Stimulated activated CD4-positive, alpha-beta T cell treated with anti-CD3 and anti-CD28 coated beads, Interleukin-2, amount 100 ng/mL, for 4 hours (primary cell): ENCODE measurements at places on chromosomes 4 and X.

DNA sequence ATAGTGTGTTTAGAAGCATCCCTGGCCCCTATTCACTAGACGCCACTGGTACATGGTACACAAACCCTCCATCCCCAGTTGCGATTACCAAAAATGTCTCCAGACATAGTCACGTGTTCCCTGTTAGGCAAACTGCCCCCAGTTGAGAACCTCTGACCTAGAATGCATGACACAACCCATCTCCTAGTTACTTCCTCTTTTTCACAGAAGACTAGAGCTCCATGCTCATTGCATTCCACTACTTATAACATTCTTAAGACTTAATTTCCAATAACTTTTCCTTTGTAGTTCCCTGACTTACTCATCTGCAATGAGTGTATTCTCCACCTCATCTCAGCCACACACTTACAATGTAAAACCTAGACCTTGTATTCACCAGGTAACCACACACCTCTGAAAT, 68.6 kb downstream of the PRSS12 start:
- DNase-seq: no peak

GRCh38 chrX:149458586-149458985, 46.5 kb downstream of the IDS start:
- DNase-seq: no peak

GRCh38 chr4:7941111-7941964, 1.7 kb upstream of the AFAP1 start:
- no peak for DNase-seq

GRCh38 chr4:66929748-66930147, 615.6 kb downstream of the CENPC start:
- DNase-seq: no peak

DNA sequence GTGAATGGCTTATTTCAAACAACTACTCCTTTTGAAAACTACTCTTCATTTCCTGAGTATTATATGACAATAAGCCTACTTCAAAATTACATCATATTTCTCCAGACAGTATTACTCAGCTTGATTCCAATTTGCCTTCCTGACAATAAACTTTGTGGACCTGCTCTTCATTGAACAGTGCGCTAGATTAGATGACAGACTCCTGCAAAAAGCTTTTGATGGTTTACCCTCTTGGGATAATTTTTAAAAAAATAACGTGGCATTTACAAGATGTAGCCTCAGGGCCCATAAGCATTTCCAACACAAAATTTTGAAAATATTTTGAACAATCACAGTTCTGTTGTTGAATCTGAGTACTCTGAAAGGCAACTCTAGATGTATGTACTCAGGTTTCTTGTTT, 25.9 kb downstream of the MGAT4D start:
- no peak for DNase-seq

DNA sequence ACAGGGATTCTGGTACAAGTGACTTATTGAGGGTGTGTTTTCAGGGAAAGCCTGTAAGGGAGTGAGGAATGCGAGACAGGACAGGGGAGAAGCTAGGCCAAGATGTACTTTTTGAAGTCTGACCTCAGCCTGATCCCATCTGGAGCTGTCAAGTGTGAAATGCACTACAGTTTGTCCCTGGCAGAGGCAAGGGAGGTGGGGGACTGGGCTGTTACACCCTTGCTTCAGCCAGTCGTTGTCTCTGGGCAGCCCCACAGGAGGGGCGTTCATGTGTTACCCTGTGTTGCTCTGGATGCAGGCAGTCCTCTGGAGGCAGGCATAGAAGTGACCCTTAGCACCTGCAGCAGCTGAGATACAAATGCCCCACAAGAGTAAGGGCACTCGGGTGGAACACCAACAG, 25.8 kb downstream of the PPEF1 start:
- no peak for DNase-seq

DNA sequence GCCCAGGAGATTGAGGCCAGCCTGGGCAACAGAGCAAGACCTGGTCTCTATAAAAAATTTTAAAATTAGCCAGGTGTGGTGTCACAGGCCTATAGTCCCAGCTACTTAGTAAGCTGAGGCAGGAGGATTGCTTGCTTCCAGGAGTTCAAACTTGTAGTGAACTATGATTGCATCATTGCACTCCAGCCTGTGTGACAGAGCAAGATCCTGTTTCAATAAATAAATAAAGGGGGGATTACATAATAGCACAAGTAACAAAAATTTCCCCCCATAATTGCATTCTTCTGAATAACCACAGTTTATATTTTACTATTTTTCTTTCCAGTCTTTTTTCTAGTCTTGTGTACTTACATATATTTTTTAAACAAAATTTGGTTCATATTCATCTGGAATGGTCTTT, 135.6 kb downstream of the CHIC2 start:
- no peak for DNase-seq

GRCh38 chrX:97401586-97402136, 518.0 kb downstream of the RPA4 start:
- no peak for DNase-seq

DNA sequence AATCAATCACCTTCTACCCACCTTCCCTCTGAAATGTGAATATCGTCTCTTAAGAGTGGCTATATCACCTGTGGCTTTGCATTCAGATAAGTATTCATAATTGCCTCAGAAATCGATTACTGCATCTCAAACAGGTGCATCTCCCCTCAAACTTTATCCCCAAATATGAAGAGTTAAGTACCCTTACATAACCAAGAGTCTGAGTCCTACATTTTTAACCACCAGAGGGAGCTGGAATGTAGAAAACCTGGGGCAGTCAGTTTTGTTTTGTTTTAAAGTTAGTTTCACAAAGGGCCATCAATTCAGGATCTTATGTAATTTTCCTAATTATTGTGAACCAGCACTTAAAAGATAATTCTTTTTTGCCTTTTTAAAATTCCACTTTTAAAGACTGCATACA, 5.7 kb downstream of the TCEANC start:
- DNase-seq: peak; percentile 9

GRCh38 chr4:132063829-132064228, 1085.3 kb upstream of the PCDH10 start:
- DNase-seq: no peak

DNA sequence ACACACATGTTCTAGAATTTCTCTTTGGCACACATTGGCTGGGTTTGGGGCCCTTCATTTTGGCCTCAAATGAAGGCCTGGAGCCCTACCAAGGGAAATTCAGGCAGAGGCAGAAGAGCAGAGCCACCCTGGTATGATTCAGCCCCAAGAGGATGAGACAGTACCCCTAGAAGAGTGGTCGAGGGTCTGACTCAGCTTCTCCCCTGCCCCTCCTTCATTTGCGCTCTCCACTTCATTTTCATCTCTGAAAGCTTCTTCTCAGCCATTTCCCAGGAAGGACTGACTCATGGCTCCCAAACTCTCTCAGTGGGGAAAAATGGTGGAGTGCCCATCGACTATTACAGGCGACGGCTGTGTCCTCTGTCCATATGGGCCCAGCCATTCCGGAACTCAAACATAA, 43.5 kb downstream of the MAMLD1 start:
- no peak for DNase-seq

- no peak for DNase-seq
Measured at GRCh38 chr4:15368856-15369255, 59.0 kb upstream of the C1QTNF7 start.

GRCh38 chr4:13908455-13908854, 280.9 kb upstream of the BOD1L1 start:
- no peak for DNase-seq

- DNase-seq: no peak
Measured at GRCh38 chr4:17448689-17449088, 63.2 kb downstream of the QDPR start.

DNA sequence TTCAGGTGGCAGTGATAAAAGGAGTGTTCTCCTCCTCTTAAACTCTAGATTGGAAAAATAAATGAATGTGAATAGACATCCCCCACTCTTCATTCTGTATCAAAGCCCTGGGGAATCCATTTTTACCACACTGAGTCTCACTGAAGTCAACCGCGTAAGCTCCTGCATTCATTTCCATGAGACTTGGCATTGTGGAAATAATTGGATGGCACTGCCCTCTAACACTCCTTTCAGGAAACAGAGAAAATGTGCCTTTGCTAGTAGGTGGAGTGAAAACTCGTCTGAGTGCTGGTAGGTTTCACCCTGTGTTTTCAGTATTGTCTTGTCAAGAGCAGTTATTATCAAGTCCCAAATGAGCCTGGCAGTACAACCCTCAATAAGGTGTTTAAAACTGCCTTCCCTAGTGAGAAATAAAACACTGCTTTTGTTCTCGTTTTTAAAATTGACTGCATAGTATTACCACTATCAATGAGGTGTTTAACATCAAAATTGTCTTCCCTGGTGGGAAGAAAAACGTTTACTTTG, 9.7 kb upstream of the CDKN2AIP start:
- DNase-seq: no peak

- DNase-seq: no peak
Measured at GRCh38 chr4:60682901-60683300, 517.2 kb upstream of the ADGRL3 start.

DNA sequence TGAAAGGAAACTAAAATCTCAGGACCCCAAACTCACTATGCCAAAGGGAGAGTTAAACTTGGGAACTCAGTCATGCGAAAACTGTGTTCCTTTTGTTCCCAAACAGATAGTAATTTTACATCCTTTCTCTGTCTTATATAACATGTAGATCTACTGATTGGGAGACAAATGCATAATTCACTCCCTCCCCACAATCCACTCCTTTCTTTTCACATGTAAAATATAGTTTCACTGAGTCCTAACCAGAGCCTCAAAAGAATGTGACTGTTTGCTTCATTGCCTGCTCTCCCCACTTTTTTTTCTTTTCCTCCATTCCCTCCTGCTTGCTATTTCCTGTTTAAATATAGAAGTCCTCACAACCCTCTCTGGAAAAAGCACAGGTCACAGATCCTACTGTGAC, 699.3 kb upstream of the ADGRL3 start:
- no peak for DNase-seq

GRCh38 chr4:40134206-40134917, 62.5 kb upstream of the RHOH start:
- DNase-seq: no peak

GRCh38 chr4:18566970-18567799, 545.6 kb upstream of the LCORL start:
- no peak for DNase-seq

- no peak for DNase-seq
Measured at GRCh38 chr4:99104153-99104552, 15.6 kb upstream of the ADH5 start.
